Daoy (cell line): ENCODE measurements at places on chromosomes 16 and 17.

DNA sequence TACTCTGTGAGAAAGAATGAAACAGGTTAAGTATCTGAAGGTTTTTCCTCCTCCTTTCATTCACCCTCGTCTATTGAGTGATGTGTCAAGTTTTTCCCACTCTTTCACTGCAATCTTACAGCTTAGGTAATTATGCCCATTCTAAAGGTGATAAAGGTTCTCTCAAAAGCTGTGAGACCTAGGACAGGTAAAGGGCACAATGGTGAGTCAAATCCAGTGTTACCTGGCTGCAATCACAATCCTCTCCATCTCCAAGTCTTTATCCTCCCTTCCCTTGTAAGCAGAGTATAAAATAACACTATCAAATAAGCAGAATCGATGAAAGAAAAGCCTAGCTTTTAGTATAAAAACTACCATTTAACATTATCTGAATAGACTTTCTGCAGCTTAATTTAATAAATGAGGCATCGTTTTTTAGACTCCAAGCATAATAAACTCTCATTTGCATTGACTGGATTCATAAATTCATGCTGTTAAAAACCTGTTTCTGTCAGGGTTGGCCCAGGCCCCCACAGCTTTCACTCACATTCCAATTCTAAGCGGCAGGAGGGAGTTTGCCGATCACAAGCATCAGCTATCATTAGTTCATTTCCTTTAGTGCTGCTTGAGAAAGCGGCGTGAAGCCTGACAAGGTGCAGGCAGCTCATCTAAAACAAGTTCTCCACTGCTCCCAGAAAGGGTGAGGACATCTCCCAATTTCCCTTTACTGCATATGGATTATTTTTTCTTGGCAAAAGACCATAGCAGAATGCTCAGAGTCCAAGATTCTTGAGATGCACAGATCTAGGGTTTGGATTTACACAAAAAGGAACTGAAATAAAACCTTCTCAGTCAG is 67.8 kb downstream of the CDH8 start:
- DNase-seq, result no peak

GRCh38 chr16:57701759-57702371 is 7.3 kb downstream of the DRC7 start:
- DNase-seq, result no peak

GRCh38 chr17:81821603-81822311 is 11.3 kb downstream of the MCRIP1 start:
- DNase-seq, result peak; percentile 82

DNA sequence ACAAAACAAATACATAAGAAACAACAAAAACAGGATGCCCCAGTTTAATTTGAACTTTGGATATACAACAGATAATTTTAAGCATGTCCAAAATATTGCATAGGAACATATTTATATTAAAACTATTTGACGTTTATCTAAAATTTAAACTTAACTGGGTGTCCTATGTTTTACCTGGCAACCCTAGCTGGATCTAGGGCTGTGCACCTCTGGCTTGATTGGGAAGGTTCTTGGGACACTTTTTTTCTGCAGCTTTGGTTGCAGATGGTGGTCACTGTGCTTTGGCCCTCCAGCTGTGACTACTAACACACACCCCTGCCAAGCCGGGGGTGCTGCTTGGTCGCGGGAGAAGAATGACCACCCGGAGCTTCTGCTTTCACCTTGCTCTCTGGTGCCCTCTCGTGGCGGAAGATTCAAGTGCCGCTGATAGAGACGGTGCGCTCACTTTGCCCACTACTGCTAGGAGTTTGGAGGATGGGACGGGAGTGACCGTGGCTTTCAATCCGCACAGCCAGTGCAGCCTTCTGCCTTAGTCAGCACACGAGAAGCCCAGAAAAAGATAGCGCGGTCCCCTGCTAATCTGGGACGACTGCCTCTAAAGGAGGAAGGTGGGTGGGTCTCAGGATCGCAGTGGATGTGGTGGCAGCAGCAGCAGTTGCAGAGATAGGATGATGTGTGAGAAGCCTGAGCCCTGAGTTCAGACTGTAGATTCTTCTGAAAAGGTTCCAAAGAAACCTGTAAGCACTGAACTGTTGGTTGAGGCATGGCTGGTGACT is 6.7 kb downstream of the SPACA3 start:
- peak; percentile 75 for DNase-seq

DNA sequence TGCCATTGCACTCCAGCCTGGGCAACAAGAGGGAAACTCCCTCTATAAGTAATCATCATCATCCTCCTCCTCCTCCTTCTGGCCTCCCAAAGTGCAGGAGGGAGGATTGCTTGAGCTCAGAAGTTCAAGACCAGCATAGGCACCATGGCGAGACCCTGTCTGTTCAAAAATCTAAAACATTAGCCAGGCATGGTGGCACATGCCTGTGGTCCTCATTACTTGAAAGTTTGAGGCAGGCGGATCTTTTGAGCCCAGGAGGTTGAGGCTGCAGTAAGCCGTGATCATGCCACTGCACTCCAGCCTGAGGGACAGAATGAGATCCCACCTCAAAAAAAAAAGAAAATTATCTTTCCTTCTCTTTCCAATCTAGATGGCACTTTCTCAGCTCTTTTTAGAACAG is 27.8 kb downstream of the PKD1L3 start:
- no peak for DNase-seq

DNA sequence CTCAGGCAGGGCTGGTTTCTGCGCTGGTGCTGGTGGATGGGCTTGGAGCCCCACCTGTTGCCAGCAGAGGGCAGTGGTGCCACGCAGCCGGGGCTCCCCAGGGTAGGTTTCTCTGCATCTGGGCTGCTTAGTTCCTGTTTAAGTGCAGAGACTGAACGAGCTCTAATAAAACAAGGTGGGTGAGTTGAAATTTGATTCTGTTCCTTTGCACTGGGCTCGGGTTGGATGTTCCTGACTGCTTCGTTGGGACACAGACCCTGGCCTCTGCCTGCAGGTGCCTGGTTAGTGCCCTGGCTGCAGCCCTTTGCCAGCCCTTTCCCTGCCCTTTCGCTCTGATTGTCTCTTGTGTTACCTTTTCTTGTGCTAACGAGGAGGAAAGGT is 30.0 kb downstream of the TBCD start:
- peak; percentile 74 for DNase-seq
